NCI-H1417 (cell line): ENCODE measurements at places on chromosomes 6 and 20.

- DNase-seq = no peak
These were observed 20.5 kb upstream of the PKIG start for GRCh38 chr20:44561876-44562275.

- DNase-seq = no peak
These were observed 870 bp downstream of the PAK5 start for GRCh38 chr20:9838035-9838377.

GRCh38 chr6:144582939-144583613, 297.9 kb downstream of the UTRN start:
- DNase-seq = peak; percentile 82

DNA sequence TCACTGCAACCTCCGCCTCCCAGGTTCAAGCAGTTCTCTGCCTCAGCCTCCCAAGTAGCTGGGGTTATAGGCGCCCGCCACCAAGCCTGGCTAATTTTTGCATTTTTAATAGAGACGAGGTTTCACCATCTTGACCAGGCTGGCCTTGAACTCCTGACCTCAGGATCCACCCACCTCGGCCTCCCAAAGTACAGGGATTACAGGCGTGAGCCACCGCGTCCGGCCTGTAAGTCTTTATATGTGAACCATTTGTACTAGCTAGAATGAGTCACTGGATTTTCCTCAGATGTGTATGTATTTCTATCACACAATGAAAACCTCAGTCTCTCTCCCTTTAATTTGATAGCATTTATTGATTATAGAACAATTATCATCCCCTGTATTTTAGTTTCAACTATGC, 34.0 kb downstream of the ITCH start:
- DNase-seq = no peak

- peak; percentile 14 for DNase-seq
These were observed 9.8 kb upstream of the HECA start for GRCh38 chr6:139124887-139125672.

- DNase-seq = no peak
These were observed 6.7 kb downstream of the TTLL2 start for GRCh38 chr6:167331565-167331964.

- no peak for DNase-seq
These were observed 44.1 kb upstream of the ADGRF4 start for GRCh38 chr6:47654255-47654654.

DNA sequence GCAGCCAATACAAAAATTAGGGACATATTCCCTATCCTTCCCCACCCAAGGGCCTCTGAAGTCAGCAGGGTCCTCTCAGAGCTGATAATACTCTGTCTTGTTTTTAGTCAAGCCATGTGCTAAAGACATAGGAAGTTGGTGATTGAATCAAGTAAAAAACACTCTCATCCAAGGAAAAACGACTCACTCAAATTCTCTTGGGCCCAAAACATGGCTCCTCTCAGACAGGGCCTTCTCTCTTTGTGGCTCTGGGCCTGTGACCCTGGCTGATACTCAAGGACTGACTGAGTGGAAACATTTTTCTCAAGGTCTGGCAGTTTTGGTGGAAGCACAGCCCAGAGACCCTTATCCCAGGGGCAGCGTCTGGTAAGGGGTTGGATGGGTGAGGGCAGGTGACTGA, 5.9 kb upstream of the SCML4 start:
- DNase-seq = no peak

GRCh38 chr20:2869381-2869780, 3.9 kb upstream of the PTPRA start:
- no peak for DNase-seq

- no peak for DNase-seq
These were observed 71.2 kb downstream of the TNFRSF21 start for GRCh38 chr6:47238456-47238995.

GRCh38 chr6:19837511-19838441, 606 bp downstream of the ID4 start:
- peak; percentile 78 for DNase-seq
